ENCODE measurements at places on chromosomes 5 and 9.

- DNase-seq: no peak
These were observed 216.9 kb upstream of the TLX3 start for GRCh38 chr5:171092194-171092593.

DNA sequence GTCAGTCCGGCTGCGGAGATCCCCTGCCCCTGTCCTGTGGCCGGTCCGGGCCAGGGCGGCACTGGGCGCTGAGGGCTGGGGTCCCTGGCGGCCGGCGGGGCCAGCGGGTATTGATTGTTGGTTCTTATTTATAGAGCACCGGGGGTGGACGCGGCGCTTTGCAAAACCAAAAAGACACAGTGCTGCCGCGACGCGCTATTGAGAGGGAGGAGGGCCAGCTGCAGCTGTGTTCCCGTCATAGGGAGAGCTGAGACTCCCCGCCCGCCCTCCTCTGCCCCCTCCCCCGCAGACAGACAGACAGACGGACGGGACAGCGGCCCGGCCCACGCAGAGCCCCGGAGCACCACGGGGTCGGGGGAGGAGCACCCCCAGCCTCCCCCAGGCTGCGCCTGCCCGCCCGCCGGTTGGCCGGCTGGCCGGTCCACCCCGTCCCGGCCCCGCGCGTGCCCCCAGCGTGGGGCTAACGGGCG is 2.5 kb downstream of the LRRC26 start:
- DNase-seq: no peak

GRCh38 chr5:34844106-34844505 is 5.1 kb downstream of the TTC23L start:
- no peak for DNase-seq

- DNase-seq: no peak
These were observed 82.6 kb upstream of the SV2C start for GRCh38 chr5:76000582-76000981.

DNA sequence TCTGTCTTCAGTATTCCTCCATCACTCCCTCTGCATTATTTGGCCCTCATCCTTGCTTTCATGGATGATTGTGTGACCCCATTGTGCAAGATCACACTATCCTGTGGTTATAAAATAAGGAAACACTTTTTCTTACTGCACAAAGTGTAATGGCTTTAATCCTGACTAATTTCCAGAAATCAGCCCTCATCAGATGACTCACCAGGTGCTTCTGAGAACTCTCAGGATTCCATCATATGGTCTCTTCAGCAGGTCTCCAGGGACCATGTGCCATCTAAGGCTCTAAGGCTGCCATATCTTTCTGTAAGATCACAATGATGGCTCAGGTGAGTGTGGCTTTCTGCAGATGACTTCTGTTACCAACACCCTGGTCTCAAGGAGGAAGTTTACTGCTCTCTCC is 27.3 kb upstream of the FER start:
- DNase-seq: no peak

DNA sequence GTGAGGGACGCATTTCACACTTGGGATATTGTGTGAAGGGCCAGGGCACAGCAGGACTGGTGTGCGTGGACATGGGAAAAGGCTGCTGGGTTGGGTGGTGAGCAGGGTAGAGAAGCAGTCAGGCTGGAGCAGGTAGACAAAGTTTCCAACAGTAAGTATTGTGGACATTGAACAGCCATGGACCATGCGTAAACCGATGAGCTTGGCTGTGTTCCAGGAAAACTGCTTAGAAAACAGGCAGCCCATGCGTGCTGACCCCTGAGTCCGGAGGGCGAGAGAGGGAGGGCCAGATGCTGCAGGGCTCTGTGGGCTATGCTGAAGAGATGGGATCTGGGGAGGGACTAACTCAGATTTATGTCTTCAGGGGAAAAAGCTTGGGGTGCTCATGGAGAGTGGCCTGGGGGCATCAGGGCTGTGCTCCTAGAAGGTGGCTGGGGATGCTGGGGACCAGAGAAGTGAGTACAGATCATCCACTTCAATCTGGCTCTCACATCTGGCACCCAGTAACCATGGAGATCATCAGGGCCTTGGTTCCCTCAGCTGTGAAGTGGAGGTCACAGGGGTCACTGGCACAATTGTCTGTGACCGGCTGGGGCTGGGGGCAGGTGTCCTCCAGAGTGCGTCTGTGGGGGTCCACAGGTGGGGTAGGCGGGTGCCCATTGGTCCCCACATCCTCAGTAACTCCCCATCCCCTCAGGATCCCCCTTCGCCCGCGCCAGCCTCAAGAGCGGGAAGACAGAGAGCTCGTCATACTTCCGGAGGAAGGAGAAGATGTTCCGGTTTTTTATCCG is 93.3 kb downstream of the CACNA1B start:
- DNase-seq: no peak

DNA sequence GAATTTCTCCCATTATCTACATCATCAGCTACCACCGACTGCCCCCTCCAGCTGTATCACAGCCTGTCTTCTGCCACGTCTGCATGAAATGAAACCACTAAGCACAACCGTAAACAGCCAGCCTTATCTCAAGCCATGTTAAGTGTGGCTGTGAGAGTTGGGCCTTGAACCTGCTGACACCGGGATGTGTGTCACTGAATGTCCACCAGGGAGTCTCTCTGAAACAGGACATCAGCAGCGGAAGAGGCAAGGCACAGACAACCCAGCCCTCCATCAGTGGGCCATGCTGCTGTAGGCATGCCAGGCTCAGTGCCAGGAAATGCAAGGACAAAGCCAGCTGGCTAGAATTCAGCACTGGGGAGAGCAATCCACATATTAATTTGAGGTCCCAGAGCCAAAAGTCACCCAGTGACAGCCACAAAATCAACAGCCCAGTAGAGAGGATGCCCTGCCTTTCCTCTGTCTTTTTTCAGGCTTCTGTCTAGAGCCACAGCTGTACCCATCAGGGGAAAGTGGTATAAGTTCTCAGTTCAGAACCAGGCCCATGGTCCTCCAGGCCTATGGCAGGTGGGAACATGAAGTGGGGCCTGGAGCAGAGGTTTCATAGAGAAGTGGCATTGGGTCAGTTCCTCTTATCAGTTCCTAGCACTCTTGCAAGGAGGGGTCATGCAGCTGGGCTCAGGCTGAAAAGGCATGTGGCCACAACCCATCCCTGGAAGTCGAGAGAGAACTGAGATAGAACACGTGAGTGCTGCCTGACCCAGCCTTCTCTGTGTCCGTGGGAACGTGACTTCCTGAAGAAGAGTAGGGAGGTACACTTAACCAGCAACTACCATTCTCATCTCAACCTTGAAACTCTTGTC is 199.4 kb downstream of the ESM1 start:
- DNase-seq: peak; percentile 75

DNA sequence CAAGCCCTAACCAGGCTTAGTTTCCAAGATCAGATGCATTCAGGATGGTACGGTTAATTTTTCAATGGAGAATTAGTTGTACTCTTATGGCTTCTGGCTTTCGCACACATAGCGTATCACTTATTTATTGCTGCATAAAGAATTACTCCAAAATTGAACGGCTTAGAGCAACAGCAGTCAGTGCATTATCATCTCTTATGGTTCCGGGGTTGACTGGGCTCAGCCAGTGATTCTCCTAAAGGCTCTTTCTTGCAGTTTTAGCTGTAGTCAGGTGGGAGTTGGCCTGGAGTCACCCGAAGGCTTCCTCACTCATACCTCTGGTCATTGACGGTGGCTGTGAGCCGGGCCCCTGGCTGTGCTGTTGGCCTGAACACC is 595 bp upstream of the GRHPR start:
- no peak for DNase-seq

GRCh38 chr9:135907006-135907430 is 328 bp downstream of the CAMSAP1 start:
- DNase-seq: no peak
